HuH-7.5 (cell line): ENCODE measurements at places on chromosomes 4 and X.

GRCh38 chrX:151801980-151802379, 67.4 kb downstream of the CNGA2 start:
- DNase-seq = no peak

DNA sequence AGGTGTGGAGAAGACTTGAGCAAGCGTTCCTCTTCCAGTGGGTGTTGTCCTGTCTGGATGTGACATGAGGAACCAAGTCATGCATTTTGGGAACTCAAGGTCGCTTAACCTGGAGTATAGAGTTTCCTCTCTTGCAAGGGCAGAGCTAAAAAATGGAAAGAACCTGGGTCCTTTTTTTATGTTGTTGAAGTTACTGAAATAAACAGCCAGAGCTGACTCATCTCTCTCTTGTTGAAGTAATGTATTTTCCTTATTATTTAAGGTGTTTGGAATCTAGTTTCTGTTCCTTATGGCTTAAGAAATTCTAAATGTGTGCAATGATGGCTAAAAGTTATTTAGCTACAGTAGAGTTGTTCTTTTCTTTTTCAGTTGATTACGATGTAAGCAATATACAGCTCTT, 314.5 kb downstream of the CAMK2D start:
- no peak for DNase-seq

GRCh38 chr4:126604268-126604867, 1028.4 kb upstream of the INTU start:
- no peak for DNase-seq

- DNase-seq = no peak
Observed at GRCh38 chrX:120310861-120311726, at the start of gene TMEM255A. Gene TMEM255A, minus strand, starts transcription at chrX:120311461. Its CDS starts 152 bp downstream, at chrX:120311309.

GRCh38 chr4:3111461-3111860, 37.0 kb downstream of the HTT start:
- no peak for DNase-seq

- DNase-seq = no peak
Observed at GRCh38 chrX:30570505-30570904, 7.1 kb downstream of the TASL start.

DNA sequence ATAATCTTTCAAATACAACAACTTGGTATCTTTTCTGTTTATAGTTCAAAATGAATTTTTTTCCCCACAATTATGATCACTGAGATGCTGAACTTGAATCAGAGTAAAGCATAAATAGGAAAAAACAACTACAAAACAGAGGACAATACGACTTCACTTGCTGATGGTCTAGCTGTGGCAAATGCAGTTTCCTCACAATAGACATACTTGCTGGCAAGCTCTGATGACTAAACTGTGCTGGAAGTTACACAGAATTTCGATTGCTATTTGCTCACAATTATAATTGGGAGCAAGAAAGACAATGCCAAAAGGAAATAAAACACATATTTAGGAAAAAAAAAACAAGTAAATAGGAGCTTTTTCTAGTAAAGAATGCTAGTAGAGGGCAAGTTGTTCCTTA, 14.7 kb downstream of the VEGFC start:
- no peak for DNase-seq

DNA sequence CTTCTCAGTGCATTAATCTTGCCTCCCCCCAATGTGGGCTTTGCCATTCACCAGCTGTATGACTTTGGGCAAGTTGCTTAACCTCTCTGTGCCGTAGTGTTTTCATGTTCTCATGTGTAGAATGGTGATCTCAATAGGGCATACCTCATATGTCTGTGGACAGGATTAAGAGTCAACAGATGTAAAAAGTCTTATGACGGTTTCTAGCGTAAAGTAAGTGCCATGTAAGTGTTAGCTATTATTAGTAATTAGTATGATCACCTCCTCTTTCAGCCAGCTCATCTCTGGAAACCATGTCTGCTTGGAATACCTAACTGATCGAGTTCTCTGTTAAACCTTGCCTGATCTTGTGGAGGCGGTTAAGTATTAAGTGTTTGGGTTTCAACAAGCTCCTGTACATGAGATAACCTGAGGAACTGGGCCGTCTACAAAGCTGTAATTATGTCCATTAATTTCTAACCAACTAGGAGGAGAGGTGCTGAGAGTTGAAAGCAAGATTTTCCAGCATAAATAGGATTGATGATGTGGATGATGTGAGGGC, 66.3 kb downstream of the TSC22D3 start:
- DNase-seq = no peak

DNA sequence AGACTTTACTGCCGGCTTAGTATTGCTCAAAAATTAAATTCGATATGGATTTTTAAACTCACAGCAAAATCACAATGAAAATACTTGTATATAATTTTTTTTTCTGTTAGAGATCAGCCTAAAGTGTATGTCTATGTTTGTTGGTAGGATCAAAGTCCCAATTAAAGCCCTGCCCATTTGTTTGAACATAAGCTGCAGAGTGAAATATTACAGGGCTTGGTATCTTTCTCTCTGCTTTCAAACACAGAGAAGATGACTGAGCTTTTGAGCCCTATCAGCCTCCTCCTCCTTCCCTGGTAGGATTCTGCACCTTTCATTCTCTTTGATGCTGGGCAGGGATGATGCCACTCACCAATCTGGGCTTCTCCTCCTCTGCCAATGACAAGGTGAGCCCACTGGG, 345.4 kb downstream of the PPP1R2C start:
- DNase-seq = no peak

- no peak for DNase-seq
Observed at GRCh38 chrX:71619986-71620385, 1.7 kb upstream of the CXCR3 start.

GRCh38 chr4:80776168-80776567, 254.3 kb upstream of the BMP3 start:
- DNase-seq = no peak

GRCh38 chr4:143178923-143179322, 5.8 kb upstream of the USP38 start:
- no peak for DNase-seq

- DNase-seq = no peak
Observed at GRCh38 chr4:101229116-101229515, 118.2 kb downstream of the PPP3CA start.

DNA sequence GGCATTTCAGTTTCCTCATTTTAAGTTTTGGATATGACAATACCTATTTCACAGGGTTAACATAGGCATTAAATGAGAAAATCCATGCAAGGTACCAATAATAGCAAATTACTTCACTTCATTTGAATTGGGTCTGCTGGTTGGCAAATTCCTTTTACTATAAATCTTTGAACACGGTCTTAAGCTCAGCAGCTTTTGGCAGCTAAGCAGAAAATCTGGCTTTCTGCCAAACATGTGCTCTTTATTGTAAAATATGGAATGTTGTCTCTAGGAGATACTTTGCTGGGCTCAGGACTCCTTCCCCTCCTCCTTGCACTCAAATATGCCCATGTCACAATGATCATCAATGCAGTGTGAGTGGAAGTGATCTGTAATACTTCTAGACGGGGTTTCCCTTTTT, 16.8 kb upstream of the DMP1 start:
- no peak for DNase-seq

DNA sequence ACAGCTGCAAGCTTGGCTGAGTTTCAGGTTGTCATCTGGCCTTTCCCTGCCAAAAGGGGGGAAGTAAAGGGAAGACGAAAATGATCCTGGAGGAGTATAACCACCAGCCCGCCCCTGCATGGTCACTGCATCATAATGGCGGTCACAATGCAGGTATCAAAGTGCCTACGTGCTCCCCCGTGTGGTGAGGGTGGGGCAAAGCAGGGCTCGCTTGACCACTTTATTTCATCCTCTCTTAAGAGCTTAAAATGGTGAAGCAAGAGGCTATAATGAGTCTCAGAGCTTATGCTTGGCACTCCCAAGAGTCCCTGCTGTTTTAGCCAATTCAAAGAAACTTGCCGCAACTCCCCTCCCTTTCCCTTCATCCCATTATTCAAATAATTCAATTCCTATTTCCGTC, 105.6 kb downstream of the APOOL start:
- no peak for DNase-seq

GRCh38 chrX:116384406-116384954, 51.9 kb upstream of the SLC6A14 start:
- DNase-seq = no peak

DNA sequence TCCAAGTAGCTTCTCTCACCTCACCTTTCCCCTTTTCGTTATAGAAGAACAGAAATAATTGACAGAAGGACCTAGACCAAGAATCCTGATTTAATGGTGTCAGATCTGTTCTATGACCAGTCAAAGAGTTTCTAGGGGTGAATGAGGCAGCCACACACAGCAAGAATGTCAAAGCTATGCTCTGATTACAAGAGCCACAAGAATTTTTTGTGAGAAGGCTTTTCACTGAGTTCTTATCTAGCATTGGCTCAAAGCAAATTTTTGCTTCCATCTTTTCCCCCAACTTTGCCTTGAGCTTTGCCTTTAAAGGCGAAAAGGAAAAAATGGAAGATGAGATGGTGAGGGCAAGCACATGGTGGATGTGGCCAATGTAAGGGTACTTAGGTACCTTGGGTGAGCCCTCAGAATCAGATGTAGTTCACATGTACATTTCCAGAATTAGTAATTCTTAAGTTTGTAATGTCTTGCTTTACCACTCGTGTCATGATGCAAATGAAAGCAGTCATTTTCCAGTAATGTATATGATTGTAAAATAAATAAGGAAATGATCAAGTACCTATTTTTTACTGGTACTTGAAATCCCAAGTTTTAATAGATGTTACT, 23.5 kb downstream of the FMR1 start:
- no peak for DNase-seq

DNA sequence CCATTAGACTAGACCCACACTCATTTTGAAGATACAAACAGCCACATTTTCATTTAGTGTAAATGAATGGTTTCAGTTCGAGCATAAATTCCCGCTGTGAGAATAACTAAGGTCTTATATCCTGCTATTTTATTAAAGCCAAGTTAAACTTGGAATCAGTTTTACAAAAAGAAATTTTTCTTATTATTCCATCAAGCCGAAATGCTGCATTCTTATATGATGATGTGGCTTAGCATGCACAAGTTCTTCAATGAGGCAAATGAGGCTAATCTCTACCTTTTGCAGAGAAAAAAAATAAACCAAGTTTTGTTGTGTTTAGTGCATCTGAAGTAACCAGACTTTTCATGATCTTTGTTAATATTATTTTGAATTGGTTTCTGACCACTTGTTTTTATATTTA, 953.9 kb upstream of the PCDH10 start:
- DNase-seq = no peak

- DNase-seq = no peak
Observed at GRCh38 chr4:8278421-8279287, 9.1 kb downstream of the HTRA3 start.

DNA sequence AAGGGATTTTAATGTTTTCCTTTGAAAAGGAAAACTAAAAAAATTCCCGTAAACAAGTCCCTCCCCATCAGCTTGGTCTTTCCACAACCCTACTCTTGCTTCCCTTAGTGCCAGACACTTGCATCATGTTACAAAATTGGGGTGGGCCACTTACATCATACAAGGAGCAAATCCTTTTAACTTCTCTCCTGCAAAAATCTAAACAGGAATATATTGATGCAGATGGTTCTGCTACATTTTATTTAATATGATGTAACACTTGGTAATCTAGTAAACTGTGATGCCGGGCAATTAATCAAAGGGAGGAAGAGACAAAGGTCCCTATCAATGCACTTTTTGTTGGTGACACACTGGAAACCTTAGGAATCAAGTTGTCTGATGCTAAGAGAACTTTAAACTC, 125.3 kb downstream of the UBE2K start:
- DNase-seq = no peak

DNA sequence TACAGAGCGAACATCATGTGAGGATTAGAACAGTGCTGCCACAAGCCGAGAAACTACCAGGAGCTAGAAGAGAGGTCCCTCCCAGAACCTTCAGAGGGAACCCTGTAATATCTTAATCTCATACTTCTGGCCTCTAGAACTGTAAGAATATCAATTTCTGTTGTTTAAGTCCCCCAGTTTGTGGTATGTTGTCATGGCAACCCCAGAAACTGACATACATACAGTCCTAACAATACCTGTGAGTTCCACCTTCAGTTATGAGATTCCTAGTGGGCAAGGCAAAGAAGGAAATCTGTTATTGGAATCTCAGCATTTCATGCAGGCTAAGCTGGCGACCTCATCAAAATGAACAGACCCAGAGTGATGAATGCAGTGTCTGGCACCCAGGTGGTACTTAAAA, 42.5 kb downstream of the ZBTB49 start:
- no peak for DNase-seq

- DNase-seq = no peak
Observed at GRCh38 chrX:38857736-38858523, 56.7 kb downstream of the MID1IP1 start.

- no peak for DNase-seq
Observed at GRCh38 chrX:794311-794710, 163.7 kb downstream of the SHOX start.

DNA sequence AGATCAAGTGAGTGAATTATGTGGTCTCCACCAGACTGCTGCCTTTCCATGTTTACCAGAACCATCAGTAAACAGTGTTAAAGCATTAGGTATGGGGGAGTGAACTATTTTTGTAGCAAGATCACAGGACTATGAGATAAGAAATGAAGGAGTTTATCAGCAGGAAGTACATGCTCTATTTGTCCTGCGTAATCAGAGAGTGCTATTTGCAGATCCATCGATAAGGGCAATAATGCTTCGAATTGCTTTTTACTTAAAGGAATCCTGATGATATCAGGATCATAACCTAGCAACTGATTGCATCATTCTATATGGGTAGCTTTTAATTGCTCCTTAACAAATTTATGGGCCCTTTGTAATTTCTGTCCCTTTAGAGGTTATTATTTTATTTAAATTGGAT, 57.1 kb downstream of the RBM46 start:
- no peak for DNase-seq

- DNase-seq = no peak
Observed at GRCh38 chr4:80926891-80927290, 103.6 kb upstream of the BMP3 start.

DNA sequence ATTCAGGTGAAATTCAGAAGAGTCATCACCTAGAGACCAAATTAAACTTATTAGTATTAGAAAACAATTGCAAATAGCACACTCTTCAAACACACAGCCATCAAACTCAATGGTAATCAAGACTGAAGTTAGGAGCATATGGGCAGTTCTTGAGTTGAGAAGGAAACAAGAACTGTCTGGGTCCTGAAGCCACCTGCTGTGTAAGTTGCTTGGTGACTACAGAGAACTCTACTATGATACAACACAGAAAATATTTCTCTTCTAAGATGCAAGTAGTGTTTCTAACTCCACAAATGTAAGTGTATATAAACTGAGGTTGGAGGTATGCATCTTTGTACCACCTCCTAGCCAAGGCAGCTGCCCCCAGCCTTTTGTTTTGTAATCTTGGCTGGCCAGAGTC, 325 bp upstream of the PF4V1 start:
- no peak for DNase-seq

- DNase-seq = no peak
Observed at GRCh38 chrX:123818243-123818642, 41.6 kb upstream of the XIAP start.
